ENCODE measurements at places on chromosomes 13 and 19. TPM values are rescaled to one million over a fixed set of nuclear protein-coding genes. Genes with fewer than 3 reads are reported as not detected.
A peak's percentile ranks its signal among the peaks of the same experiment; 100 is the strongest.

DNA sequence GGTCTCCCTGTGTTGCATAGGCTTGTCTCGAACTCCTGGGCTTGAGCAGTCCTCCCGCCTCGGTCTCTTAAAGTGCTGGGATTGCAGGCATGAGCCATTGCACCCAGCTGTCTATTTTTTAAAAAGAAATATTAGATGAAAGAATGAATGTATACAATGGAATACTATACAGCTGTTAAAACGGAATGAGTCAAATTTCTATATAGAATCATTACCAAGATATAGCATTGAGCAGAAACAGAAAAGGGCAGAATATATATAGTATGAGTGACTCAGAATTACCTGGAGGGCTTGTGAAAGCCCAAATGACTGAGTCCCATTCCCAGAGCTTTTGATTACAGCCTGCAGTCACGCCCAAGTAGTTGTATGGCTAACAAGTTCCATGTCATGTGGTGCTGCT, 4.4 kb downstream of the DACT3 start:
- peaks cover 9% of the 10 kb centered on the region for H3K4me1 ChIP-seq
- no peak overlapping the region for H3K27ac ChIP-seq
- H3K36me3 ChIP-seq = no peaks in the 10 kb centered on the region
- peaks cover 32% of the 10 kb centered on the region for H3K27me3 ChIP-seq
- H3K4me3 ChIP-seq = no peak overlapping the region

GRCh38 chr13:81395368-81395767, 1054.4 kb upstream of the SPRY2 start:
- no peak for DNase-seq
- H3K27ac ChIP-seq = peak overlapping the region; percentile 45
- H3K36me3 ChIP-seq = peaks cover 1% of the 10 kb centered on the region
- peaks cover 28% of the 10 kb centered on the region for H3K4me1 ChIP-seq
- H3K27me3 ChIP-seq = no peaks in the 10 kb centered on the region
- no peak overlapping the region for H3K4me3 ChIP-seq

Gene RAX2
- not detected for total RNA-seq

Gene CHST8
- 3.4 TPM for total RNA-seq

- no peak overlapping the region for H3K27ac ChIP-seq
- no peaks in the 10 kb centered on the region for H3K4me1 ChIP-seq
- H3K4me3 ChIP-seq = no peak overlapping the region
- H3K36me3 ChIP-seq = peaks cover 28% of the 10 kb centered on the region
- no peaks in the 10 kb centered on the region for H3K27me3 ChIP-seq
Observed at GRCh38 chr13:95710313-95710712, 33.4 kb downstream of the DNAJC3 start.

- no peak overlapping the region for H3K4me3 ChIP-seq
- H3K36me3 ChIP-seq = peaks cover 11% of the 10 kb centered on the region
- H3K27ac ChIP-seq = no peak overlapping the region
- no peak for DNase-seq
- no peaks in the 10 kb centered on the region for H3K4me1 ChIP-seq
Observed at GRCh38 chr19:49651820-49652550, 10.0 kb downstream of the SCAF1 start.

DNA sequence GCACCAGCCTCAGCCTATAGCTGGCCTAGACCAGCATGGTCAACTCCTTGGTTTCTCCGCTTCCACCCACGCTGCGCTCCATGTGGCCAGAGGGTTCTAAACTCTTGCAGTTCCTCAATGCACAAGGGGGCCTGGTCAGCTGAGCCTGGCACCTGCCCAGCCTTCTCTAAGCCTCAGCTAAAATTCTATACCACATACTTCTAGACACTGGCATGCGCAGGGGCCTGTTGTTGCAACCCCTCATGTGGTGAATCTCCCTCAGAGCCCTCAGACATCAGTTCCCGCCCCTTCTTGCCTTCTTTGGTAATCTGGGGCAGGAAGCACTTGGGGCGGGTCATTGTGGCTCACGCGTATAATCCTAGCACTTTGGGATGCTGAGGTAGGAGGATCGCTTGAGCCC, 19.7 kb upstream of the LDLR start:
- peaks cover 21% of the 10 kb centered on the region for H3K36me3 ChIP-seq
- H3K27ac ChIP-seq = peak overlapping the region; percentile 79
- H3K27me3 ChIP-seq = no peaks in the 10 kb centered on the region
- H3K4me1 ChIP-seq = no peaks in the 10 kb centered on the region
- DNase-seq = no peak

Gene DHDH
- total RNA-seq = 1.8 TPM

Gene SERPINE3
- total RNA-seq = not detected

GRCh38 chr19:2923510-2923909, 21.3 kb downstream of the ZNF77 start:
- H3K27me3 ChIP-seq = no peaks in the 10 kb centered on the region
- no peak for DNase-seq
- no peak overlapping the region for H3K27ac ChIP-seq

Gene TMEM255B
- 1.5 TPM for total RNA-seq

DNA sequence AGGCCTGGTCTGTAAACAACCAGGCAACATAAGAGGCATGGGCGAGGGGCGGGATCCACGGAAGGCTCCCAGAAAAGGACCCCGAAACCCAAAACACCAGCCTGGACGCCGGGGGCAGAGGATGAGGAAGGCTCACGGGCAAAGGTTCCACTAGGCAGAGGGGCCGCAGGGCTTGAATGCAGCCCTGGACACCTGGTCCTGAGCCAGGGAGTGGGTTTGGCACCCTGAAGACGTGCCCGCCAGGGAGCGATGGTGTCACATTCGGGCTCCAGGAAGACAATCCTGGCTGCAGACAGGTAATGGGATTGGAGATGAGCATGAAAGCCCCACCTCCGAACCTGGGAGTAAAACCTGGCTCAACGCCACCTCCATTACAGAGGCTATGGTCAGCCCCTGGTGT, 31.8 kb downstream of the ZNF787 start:
- H3K4me1 ChIP-seq = peaks cover 2% of the 10 kb centered on the region
- H3K27ac ChIP-seq = no peak overlapping the region
- H3K4me3 ChIP-seq = no peak overlapping the region
- no peak for DNase-seq
- no peaks in the 10 kb centered on the region for H3K27me3 ChIP-seq
- peaks cover 25% of the 10 kb centered on the region for H3K36me3 ChIP-seq

GRCh38 chr13:34276764-34277163, 458.8 kb downstream of the RFC3 start:
- no peak overlapping the region for H3K4me3 ChIP-seq
- no peak overlapping the region for H3K27ac ChIP-seq
- H3K4me1 ChIP-seq = peaks cover 5% of the 10 kb centered on the region
- H3K36me3 ChIP-seq = no peaks in the 10 kb centered on the region

Measured in progenitor cell of endocrine pancreas (in vitro differentiated cells).